ENCODE measurements at places on chromosomes 16 and 17.

DNA sequence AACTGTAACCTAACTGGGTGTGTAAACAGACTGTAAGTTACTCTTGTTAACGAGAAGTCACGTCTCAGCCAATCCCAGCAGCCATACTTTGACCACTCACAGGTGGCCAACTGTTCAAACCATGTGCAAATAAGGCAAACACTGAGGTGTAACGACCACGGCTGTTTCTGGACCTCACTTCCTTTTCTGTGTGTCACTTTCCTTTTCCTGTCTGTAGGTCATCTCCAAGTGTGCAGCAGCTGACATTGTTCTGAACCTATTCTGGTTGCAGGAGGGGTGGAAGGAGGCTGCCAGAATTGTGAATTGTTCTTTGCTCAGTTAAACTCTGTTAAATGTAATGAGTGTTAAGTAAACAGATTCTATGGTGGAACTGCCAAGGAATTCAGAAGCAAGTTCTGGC lies 627.4 kb downstream of the KCNJ2 start:
- no peak for DNase-seq

DNA sequence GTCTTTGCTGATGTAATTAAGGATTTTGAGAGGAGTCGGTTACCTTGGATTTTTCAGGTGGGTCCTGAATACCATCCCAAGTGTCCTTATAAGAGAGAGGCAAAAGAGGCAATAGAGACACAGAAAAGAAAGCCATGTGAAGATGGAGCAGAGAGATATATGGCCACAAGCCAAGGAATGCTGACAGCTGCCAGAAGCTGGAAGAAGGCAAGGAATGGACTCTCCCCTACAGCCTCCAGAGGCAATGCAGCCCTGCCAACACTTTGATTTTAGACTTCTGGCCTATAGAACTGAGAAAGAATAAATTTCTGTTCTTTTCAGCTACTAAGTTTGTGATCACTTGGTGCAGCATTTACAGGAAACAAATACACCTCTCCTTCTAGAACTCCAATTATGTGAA lies 8.2 kb upstream of the RNFT1 start:
- no peak for DNase-seq

DNA sequence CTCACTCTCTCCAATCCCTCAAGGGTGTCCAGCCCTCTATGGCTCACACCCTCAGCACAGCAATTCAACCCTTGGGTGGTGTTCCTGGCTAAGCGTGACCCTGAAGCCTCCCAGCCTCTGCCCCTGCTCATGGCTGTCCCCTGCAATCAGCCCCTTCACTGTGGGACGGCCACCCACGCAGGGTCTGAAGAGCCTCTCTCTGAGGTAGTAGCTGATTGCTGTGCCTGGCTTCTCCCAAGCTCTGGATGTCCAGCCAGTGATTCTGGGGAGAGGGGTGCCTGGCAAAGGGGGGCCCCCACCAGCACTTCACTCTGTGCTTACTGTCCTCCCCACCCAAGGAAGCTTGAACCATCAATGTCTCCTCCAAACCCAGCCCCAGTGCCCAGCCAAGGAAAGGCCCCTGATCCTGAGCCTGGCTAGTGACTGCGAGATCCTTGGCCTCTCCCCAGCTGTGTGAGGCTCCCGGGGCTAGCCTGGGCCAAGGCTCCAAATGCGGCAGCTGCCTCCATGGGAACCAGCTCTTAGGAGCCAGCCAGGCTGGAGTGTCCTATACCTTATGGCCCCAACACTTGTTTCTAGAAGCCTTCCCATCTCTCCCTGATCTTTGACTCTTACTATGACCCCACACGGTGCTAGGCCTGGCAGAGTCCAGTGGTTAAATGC lies 9.9 kb downstream of the MTSS2 start:
- no peak for DNase-seq

DNA sequence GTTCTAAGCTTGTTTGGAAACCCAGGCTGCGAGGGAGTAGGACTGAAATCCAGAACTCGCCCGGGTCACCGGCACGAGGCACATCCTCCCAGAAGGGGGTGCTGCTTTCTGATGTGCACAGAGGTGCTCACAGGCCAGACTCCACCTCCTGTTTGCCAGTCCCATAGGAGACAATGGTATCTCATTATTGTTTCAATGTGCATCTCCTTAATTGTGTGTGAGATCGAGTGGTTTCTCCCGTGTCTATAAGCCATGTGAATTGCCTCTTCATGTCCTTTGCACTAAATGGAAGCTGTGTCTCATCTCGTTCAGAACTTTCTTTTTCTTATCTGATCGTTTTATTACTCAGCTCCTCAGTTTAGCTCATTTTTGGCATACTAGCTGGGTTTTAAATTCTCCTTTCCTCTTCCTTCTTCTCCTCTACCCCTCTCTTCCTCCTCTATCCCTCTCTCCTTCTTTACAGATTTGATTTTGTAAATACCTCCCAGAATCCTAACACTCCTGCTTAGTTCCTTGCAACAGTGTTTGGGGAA lies 32.1 kb upstream of the PRKCB start:
- DNase-seq: peak; percentile 53

All from RKO (cell line).